NCI-H774 (cell line): ENCODE measurements at places on chromosomes 7 and 10.

DNA sequence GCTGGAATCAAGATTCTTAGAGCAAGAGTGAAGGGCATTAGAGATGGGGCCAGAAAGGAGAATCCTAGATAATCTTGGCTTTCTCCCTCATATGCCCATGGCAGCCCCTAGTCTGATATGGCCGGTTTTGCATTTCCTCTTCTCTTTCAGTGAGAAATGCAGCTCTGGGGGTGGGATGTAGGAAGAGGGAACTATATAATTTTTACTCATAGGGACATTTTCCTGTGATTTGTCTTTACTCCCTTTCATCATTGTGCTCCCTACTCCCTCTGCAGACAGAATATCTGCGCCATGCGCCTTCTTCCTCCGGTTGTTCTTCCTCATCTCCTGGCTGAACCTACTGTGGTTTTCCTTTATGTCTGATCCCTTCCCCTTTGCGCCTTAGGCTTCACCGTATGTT lies 16.8 kb upstream of the CHCHD1 start:
- DNase-seq, result no peak

DNA sequence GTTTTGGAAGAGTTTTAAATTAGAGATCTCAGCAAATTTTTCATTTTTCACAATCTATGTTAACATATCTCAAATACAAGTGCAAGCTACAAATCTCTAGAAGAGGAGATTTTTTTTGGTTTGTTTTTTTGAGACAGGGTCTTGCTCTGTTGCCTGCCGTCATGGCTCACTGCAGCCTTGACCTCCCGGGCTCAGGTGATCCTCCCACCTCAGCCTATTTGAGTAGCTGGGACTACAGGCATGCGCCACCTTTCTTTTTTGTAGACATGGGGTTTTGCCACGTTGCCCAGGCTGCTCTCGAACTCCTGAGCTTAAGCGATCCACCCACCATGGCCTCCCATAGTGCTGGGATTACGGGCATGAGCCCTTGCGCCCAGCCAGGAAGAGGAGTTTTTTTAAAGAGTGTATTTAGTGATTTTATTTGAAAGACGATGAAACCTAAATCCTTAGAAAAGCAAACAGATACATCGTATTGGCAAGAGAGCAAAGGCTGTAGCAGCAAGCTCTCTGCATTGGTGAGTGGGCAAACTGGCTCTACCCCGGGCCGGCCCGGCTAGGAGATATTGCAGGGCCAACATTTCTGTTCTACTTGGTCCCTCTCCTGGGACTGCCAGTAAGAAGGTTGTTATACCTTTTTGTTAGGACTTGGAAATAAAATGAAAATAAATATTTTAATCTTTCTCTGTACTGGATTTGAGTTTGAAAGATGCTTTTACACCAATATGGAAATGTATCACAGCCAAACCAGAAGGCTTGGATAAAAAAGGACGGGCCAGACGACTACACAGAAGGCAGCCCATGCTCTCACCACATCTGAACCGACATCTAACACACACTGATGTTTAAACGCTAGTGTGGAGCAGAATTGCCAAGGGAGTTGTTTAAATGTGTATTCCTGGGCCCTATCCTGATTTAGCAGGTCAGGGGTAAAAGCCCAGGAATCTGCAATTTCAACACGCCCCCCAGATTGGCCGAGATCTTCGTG lies 49.6 kb upstream of the RHEB start:
- no peak for DNase-seq

DNA sequence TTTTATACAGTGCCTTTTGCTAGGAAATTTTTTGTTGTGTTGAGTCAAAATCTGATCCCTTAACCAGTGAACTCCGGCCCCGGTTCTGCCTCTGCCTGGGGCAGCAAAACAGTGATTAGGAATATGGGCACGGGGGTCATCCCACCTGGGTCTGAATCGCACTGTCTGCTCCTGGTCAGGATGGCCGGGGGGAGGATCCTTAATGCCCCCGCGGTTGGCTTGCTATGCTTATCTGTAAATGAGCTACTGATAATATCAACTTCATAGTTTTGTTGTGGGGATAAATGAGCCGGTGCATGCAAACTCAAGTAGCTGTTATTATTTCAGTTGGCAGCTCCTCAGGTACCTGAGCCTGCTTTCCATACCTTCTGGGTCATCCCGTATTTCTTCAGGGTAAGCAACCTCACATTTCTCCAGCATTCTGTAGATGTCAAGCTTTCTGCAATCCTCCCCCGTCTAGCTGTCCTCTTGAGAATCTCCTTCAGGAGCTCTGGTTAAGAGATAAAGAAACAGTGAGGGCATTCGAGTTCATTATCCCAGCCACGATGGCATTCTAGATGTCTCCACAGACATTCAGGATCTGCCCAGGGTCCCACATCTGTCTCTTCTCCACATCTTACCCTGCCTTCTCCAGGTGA lies 592.2 kb downstream of the SDK1 start:
- DNase-seq, result no peak

GRCh38 chr7:136976504-136977251 lies 108.2 kb downstream of the CHRM2 start:
- no peak for DNase-seq

- DNase-seq, result no peak
These were observed 6.6 kb downstream of the TTYH3 start for GRCh38 chr7:2638224-2638991.

DNA sequence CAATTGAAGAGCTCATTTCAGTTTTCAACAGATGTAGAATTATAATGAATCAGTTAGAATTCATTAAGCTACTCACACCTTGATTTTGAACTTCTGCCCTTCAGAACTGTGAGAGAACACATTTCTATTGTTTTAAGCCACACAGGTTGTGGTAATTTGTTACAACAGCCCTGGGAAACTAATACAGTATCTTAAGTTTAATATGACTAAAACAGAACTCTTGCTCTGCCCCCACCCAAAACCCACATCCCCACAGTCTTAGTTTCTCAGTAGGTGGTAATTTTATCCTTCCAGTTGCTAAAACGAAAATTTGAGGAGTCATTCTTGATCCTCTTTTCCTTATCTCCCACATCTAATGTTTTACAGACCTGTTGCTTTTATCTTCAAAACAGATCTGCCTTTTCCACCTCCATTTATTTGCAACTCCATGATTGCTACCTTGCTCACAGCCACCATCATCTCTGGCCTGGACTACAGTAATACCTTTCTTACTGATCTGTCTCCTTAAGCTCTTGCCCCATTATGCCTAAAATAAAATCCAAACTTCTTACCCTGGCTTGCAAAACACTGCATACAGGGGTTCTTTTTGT lies 72.8 kb upstream of the NXPH1 start:
- no peak for DNase-seq

DNA sequence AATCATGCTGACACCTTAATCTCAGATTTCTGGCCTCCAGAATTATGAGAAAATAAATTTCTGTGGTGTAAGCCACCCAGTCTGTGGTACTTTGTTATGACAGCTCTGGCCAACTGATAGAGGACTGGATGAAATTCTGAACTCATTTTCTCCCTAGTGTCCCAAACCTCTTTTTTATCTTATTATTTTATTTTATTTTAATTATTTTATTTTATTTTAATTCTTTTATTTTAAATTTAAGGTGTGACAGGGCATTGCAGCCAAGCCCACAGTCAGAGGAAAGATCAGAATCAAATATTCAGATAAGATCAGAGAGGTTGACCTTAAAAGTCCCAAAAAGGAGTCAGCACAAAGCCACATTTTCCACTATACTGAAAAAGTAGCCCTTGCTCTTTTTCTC lies 228.1 kb downstream of the TFEC start:
- no peak for DNase-seq

DNA sequence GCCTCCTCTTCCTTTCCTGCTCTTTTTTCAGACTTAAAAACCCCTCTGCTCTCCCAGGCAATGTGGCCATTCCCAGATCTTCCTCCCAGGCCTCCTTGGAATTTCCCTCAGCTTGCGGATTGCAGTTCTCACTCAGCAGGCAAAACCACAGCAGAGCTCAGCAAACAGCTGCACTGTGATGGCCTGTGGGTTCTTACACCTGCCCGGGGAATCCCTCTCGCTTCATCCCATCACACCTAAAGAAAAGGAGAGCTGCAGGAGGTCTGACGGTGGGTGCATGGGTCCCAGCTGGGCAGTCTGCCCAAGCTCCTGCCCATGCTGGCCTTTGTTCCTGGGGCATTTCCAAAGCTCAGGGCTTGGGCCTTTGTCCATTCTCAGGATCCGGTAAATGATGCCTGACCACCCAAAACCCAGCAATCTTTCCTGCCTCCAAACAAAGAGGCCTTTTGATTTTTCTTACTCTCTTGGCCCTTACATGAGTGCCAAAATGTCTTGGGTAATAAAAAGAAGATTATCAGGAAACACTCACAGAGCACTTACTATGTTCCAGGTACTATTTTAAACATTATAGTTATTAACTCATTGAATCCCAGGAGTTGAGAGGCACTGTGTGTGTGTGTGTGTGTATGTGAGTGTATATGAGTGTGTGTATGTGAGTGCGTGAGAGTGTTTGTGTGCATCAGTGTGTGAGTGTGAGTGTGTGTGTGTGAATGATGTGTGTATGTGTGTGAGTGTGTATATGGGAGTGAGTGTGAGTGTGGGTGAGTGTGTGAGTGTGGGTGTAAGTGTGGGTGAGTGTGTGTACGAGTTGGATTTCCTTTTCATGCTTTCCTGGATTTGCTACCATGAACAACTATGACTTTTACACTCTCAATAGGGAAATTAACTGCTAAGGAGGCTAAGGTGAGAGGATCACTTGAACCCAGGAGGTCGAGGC lies 64.5 kb upstream of the PODXL start:
- DNase-seq, result no peak

DNA sequence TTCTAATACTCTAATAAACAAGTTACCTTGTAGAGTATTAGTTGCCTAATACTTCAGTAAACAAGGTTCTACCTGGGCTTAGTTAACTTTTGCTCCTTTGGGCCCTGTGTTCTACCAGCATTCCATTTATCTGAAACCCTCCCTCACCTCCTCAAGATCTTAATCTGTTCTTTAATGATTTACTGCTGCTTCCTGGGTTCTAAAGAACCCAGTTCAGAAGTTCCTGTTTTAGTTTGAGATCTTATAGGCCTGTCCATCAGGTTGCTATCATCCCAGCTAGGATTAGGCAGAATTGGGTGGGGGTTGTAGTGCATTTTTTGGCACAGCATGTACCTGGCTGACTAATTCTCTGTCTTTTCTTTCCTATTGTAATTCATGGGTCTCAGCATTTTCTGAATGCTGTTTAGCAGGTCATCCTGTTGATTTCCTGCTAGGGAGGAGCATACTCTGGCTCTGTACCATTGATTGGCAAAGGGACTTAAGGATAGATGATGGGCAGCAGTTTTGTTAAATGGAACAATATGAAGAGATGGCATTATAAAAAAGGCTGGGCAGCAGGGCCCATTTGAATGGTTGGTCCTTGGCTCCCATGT lies 53.7 kb upstream of the TMEM248 start:
- no peak for DNase-seq

GRCh38 chr10:50396491-50397311 lies 145.4 kb upstream of the ASAH2 start:
- no peak for DNase-seq

- peak; percentile 25 for DNase-seq
These were observed 191.4 kb upstream of the STK17A start for GRCh38 chr7:43391518-43391917.

DNA sequence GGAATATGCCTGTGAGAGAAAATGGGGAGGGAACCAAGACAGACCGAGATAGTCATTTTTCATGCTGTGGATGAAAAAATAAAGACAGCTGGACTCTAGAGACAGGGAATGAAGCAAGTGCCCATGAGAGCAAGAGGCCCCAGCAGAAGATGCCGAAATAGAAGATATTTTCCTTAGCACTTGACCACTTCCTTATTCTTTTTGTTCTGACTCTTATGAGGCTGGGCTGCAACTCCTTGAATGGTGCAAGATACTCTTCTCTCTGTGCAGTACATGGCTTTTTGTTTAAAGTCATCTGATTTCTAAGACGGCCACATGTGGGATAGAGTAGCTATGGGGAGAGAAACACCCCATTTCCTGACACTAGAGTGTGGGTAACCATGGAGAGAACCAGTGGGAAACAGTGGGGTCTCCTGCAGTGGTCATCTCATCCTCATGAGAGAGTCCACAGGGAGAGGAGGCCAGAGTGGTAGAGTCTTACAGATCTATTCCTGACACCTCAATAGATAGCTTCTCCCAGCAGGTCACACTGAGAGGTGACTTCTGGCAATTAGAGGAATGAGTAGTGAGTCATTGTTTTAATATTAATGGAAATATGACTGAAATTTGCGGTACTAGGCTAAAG lies 18.0 kb upstream of the VCL start:
- DNase-seq, result no peak

DNA sequence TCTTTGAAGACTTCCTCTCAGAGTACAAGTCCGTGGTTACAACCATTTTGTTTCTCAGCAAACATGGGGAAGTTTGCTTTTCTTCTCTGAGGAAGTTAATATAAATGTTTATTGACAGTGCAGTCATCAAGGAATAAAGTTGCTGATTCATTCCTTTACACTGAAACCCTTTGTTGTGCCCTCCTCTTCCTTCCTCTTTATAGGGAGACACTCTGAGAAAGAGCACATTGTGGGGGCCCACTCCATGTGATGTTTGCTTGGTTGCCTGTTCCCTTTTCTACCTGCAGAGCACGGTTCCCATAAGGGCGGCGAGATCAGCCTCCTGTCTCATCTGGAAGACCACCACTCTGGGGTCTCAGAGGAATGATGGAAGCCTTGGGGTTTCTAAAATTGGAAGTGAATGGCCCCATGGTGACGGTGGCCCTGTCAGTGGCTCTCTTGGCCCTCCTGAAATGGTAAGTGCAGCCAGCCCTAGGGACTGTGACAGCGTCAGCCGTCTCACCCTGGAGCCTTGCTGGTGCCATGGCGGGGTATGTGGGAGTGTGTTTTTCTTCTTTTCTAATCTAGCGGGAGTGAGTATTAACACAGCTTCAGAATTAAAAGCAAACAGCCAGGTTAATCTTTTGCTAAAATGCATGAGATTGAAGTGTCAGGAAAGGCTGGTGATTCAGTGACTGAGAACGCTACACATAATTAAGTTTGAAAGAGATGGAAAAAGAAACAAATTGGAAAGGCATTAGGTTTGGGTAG lies at the start of gene TBXAS1:
Gene TBXAS1, plus strand, starts transcription at position 240 of the 750 bp plus-strand sequence. Its CDS starts 127 bp downstream, at position 367.
- no peak for DNase-seq

- DNase-seq, result no peak
These were observed 10.0 kb downstream of the TLX1 start for GRCh38 chr10:101140950-101141615.

DNA sequence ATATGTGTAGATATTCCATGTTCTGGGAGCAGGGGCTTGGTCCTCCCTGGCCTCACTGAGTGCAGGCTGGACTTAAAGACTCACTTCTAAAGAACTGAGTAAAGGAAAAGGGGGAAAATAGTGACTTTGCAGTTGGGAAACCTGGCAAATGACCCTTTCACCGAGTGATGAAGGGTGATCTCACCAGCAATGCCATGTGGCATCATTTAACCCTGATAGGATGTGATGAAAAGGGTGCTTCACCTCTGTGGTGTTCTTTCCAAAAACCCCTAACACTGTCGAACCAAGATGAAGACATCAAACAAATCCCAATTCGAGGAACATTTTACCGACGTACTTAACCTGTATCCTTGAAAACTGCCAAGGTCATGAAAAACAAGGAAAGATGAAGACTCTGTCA lies 71.9 kb downstream of the AOAH start:
- no peak for DNase-seq
